Hippocampal formation (tissue), 2 donors: ENCODE measurements at places on chromosomes 11 and 22.

DNA sequence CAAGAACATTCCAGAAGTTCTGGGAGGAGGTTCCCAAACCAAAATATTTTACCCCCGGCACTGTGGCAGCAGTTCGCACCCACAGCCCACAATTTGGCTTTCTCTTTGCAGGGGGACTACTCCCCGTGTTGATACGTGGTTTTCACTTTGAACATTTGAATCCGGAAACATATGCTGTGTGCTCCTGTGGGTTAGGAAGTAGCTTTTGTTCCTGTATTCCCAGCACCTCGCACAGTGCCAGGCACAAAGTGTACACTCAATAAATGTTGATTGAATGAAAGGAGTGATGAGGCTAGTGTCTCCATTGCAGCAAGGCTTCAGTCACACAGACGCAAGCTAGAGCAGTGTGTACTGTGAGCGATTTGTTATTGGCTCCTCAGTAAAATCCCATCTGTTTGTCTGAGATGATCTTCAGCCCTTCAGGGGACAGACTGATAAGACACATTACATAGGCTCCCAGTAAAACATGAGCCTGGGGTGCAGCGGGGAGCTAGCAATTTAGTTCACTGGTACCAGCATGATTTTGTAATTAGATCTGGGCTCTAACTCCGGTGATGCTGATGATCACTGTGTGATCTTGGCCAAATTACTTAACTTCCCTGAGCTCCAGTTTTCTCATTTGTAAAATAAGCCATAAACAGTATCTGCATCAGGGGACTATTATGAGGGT is 2.2 kb downstream of the LAYN start:
- no peak for DNase-seq

DNA sequence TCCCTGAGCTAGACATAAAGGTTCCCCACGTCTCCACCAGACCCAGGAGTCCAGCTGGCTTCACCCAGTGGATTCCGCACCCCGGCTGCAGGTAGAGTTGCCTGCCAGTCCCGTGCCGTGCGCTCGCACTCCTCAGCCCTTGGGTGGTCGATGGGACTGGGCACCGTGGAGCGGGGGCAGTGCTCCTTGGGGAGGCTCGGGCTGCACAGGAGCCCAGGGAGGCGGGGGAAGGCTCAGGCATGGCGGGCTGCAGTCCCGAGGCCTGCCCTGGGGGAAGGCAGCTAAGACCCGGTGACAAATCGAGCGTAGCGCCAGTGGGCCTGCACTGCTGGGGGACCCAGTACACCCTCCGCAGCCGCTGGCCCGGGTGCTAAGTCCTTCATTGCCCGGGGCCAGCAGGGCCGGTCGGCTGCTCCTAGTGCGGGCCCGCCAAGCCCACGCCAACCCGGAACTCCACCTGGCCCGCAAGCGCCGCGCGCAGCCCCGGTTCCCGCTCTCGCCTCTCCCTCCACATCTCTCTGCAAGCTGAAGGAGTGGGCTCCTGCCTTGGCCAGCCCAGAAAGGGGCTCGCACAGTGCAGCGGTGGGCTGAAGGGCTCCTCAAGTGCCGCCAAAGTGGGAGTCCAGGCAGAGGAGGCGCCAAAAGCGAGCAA is 9.5 kb upstream of the TREH start:
- DNase-seq: no peak

- no peak for DNase-seq
These were observed 4.9 kb downstream of the PLXNB2 start for GRCh38 chr22:50302564-50302963.

- DNase-seq: no peak
These were observed 33.3 kb upstream of the PDGFB start for GRCh38 chr22:39278040-39278439.

DNA sequence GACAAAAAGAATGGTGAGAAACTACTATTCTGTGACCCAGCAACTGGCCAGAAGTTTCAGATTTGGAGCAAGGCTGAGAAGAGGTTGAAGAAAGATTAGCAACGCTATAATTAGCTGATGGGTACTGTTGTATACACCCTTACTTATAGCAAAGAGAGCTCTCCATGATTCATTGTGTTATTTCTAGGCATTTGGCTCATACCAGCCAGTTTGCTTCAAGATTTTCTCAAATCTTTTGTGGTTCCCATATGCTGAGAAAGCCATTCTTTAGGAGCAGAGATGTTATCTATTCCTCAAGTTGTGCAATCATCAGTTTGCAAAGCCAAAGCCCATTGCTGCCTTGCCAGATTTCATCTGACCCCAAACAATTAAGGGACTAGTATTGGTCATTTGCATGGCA is 179.4 kb downstream of the ETS1 start:
- DNase-seq: no peak

- DNase-seq: no peak
These were observed 16.5 kb upstream of the WT1 start for GRCh38 chr11:32451808-32452207.

DNA sequence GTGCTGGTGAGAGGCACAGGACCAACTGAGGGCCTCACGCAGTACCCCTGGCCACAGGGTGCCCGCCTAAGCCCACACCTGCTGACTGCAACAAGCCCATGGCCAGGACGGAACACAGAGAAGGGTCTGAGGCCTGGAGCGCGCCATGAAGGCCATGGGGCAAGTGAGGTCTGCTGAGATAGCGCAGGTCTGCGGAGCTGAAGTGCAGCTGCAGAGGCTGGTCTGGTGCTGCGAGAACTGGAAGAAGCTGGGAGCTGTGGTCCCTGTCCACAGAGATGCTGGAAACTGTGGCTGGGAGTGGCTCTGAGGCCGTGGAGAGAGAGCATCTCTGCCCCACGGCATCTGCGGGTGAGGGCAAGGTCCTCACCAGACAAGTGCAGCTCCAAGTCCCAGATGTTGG is 8.3 kb downstream of the GALR3 start:
- no peak for DNase-seq

- no peak for DNase-seq
These were observed 15.1 kb downstream of the CDKN1C start for GRCh38 chr11:2870460-2870859.

DNA sequence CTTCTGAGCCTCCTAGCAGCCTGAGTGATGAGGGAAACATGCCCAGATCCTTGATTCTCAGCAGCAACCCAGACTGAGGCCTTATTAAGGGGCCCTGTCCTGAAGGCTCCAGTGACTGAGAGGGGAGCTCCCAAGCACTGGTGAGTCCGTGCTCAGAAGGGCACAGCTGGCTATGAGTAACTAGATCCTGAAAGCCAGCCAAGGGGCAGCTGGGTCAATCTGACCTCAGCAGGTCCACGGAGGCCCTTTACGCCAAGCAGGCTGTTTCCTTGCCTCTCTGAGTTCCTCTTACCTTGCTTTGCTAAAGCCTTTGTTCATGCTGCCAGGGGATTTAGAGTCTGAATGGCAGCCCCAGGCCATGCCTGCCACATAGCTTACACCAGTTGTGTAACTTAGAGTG is 19.3 kb upstream of the MIEF1 start:
- no peak for DNase-seq

- DNase-seq: peak; percentile 25
These were observed 13.5 kb upstream of the EP300 start for GRCh38 chr22:41078931-41079330.

GRCh38 chr11:104602643-104603042 is 295.6 kb downstream of the CASP12 start:
- no peak for DNase-seq

DNA sequence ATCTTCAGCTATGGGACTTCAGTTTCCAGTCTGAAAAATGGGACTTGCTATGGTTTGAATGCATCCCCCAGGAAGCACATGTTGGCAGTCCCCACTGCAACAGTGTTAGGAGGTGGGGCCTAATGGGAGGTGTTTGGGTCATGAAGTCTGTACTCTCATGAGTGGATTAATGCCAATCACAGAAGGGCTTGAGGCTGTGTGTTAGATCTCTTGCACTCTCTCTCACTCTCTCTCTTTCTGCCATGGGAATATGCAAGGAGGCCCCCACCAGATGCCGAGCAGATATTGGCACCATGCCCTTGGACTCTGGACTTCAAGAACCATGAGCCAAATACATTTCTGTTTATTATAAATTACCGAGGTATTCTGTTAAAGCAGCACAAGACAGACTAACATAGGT is 7.8 kb upstream of the AP1B1 start:
- no peak for DNase-seq

DNA sequence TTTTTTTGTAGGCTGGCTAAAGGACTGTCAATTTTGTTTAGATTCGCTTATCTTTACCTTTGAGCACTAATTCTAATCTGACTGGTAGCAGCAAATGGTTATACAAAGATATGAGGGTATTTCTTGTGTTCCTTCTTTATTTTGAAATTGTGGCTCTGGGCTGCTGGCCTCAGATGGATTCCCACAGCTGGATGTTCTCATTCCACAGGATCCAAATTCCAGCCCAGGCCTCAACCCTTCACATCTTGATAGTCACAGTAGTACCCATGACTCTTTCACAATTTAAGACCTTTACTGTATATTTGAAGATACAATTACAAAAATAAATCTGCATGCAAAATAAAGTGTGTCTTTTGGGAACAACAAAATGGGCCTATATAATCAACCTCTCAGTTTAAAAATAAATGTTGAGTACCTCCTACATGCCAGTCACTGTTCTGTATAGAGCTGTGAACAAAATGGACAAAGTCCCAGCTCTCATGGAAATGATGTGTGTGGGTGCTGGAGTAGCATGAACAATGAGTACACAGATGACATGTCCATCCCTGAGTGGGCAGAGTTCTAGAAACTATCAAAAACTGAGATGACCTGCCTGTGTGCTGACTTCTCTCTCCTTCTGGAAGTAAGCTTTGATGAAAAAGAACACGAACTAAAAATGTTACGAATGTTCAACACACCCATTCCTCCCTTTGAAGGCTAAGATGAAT is 51.7 kb upstream of the FBXO3 start:
- DNase-seq: no peak

DNA sequence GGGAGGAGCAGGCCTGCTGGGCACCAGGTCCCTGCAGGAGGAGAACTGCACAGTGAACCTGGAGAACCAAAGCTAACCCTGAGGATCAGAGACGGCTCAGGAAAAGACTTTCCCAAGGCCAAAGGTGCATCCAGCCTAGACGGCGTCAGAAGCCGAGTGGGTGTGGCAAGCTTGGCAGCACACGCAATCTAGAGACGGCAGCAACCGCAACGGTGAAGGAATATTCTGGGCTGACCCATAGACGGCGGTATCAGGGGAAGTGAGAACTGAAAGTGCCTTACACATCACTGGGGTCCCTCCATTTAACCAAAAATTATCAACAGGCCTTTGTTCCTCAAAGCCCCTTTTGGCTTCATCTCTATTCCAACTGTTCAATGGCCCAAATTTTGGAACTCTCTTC is 26.2 kb downstream of the SPATA19 start:
- DNase-seq: no peak
